ENCODE measurements at places on chromosomes 1 and 21.
A peak's percentile ranks its signal among the peaks of the same experiment; 100 is the strongest.

GRCh38 chr1:230857822-230858221 lies 10.5 kb downstream of the C1orf198 start:
- DNase-seq, result no peak

DNA sequence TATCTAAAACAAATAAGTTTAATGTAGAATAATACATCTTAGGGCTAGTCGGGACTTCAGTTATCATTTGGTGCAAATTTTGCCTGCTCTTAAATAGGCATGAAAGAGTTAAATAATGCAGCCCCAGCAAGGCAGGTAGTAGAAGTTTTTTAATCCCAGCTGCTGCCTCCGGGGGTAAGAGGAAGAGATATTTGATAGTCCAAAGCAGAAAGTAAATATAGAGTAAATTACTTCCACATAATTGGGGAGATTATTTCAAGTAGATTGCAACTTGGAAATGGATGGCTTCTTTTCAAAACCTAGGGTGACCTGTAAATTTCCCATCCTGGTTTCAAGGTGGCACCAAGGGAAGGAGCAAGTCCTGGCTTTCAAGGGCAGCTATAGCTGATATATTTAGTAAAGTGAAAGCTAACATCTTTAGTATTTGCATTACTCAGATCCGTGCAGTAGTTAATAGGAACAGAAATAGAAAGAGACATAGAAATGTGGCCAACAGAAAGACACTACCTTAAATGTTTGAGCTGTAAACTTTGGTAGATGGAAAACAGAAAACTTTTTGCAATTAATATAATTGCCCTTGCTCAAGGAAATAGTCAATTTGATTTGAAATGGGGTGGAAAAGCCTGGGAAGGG lies 109.1 kb downstream of the LMO4 start:
- peak; percentile 14 for DNase-seq

- no peak for DNase-seq
Measured at GRCh38 chr1:188062456-188062855, 1233.7 kb downstream of the PLA2G4A start.

DNA sequence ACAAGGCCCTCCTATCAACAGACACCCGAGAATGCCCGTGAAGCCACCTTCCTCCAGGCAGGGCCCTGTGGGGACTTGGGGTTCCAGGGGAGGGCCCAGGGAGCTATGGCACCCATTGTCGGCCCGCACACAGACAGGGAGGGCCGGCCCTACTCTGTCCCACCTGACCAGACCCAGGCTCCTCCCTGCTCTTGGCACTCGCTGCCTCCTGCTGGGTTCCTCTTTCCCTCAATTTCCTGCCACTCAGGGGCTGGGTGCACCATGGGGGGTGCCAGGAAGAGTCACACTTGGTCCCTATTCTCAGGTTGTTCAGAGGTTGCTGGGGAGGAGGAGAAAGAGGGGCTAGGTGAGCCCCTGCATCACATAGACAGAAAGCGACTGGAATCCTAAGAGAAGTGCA lies 8.0 kb upstream of the OXCT2 start:
- no peak for DNase-seq

GRCh38 chr1:150960646-150961045 lies 14.0 kb downstream of the CERS2 start:
- DNase-seq, result no peak

DNA sequence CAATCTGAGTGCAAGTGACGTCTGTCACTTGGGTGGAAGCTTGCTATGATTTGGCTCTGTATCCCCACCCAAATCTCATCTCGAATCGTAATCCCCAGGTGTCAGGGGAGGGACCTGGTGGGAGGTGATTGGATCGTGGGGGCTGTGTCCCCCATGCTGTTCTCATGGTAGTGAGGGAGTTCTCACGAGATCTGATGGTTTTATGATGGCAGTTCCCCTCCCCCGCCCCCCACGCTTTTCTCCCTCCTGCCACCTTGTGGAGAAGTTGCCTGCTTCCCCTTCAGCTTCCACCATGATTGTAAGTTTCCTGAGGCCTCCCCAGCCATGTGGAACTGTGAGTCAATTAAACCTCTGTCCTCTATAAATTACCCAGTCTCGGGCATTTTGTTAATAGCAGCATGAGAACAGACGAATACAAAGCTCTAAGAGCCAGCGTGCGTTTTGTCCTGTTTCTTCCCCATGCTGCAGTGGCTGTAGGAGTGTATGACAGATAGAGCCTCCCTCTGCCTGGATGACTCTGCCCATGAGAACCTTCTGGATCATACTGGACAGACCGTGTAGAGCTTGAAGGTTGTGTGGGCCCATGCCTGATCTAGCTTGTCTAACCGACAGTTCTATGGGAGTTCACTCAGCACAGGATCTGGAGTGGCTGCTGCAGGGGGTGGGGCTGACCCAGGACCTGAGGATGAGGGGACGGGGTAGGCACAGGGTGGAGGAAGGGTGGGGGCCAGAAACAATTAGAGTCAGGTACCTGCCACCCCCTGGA lies 139.7 kb upstream of the ERRFI1 start:
- DNase-seq, result peak; percentile 66

- DNase-seq, result peak; percentile 4
Measured at GRCh38 chr1:208874915-208875314, 630.7 kb upstream of the PLXNA2 start.

DNA sequence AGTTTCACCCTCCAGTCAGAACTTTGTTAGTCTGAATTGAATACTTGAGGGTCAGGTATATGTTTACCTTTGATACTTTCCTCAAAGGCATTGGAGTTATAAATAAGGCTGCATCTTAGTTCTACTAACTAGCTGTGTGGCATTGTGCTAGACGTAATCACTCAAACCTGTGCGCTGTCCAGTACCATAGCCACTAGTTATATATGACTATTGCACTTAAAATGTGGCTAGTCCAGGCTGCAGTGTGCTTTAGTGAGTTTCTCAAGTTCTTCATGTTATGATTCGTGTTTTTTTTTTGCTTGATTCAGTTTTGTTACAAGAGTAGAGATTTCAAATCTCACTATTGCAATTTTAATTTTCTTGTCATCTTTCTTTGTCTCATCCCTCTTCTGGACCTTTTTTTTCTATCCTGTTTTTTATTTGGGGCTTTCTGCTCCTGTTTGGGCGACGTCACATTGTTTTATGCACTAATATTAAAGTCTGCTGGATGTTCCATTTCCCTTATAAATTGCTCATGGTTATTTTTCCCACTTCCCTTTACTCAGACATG lies 5.7 kb downstream of the MAN1A2 start:
- no peak for DNase-seq

GRCh38 chr1:203557390-203557789 lies 63.4 kb downstream of the OPTC start:
- no peak for DNase-seq

DNA sequence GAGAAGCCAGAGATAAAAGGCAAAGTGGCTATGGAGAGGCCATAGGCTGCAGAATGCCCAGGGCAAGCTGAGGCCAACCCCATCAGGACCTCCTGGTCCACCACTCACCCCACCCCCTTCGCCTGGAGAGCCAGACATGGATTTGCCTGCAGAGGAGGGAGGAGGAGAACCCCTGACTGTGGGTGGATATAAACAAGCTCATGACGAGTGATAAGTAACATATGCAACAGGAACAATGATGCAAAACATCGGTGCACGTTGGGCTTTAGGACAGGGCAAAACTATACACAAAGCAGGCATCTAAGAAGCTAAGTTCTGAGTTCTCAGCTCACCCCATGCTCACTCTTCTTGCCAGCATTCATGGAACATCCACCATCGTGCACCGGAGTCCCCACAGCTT lies 150.3 kb downstream of the ETS2 start:
- DNase-seq, result no peak

DNA sequence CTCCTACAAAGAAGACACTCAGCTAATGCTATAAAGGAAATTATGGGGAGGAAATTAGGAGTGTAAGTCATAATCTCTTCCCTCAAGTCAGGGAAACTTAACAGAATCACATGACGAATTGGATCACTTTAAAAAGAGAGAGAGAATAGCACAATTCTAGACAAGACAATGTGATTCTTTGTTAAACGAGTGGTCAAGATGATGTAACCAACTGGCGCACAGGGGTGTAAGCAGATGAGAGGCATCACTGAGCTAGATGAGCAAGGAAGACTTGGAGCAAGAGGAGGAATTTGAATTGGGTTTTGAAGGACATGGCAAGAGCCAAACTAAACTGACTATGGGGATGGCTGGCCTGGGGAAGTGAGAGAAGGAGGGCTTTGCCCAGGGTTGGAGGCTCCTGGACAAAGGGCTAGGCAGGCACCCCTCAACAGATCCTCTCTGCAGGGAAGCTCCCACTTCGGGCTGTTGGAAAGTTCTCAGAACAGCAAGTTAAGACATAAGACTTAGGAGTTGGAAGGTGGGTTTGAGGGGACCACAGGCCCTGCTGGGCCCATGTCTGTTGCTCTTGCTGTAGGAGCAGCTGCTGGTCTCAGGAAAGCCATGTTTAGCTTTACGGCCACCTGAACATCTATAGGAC lies 123.9 kb upstream of the GRIK3 start:
- DNase-seq, result no peak

- no peak for DNase-seq
Measured at GRCh38 chr1:56403321-56403720, 176.0 kb downstream of the PLPP3 start.

DNA sequence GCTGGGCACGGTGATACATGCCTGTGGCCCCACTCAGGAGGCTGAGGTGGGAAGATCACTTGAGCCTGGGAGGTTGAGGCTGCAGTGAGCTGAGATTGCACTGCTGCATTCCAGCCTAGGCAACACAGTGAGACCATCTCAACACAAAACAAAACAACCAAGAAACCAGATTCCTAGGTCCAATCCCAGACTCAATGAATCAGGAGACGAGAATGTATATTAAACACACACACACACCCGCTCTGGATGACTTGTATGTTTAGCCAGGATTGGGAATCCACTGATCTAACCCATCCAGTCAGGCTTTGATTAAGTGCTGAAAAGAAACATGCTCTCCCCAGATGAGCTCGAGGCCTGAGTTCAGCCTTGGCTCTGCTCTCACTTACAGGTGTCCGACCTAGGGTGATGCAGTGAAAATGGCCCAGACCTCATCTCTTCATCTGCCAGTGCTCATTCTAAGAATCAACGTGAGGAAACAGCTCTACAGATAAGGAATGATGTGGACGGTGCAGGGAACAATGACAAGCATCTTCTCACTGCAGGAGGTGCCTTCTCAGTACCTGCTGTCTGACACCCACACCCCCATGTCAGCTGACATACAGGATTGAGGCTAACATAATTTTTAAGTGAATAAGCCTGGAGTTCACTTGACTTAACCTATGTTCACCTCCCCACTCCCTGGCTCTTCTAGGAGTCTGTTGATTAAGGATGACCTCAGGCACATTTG lies 15.3 kb upstream of the SRSF4 start:
- no peak for DNase-seq

- no peak for DNase-seq
Measured at GRCh38 chr21:17758683-17759082, 60.5 kb downstream of the C21orf91 start.
